Mesendoderm (in vitro differentiated cells): ENCODE measurements at places on chromosomes 16 and 17.

DNA sequence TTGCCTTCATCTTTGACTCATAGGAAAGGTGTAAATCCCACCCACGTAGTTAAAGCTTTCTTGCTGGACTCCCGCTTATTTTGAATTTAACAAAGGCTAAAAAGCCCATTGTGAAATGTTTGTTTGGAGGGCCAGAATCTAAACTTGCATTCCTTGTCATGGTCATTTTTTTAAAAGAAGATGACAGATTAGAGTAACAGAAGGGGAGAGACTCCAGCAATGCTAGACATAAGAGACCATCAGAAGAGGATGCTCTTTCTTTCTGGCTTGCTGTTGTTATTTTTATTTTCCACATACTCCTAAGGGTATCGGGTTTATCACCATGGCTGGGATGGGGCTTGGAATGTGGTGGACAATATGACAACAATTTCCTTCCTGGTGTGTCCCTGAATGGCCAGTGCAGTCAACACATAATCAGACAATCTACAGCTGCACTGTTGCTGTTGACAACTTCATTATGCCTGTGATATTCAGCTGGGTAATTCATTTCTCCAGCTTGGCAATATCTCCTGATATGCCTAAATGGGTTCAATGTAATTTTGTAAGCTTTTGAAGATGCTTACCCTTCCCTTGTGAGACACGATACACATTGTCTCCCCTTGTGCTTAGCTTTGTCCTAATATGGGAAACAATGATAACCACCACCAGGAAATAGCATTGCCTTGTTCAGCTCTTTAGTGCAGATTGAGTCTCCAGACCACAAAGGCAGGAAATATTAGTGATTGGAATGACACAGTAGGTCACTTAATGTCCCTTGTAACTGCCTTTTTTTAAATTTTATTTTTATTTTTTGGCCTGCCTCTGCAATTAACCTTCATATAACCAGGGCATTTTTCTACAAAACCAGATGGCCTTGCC lies 164.3 kb downstream of the ANKFN1 start:
- DNase-seq: no peak

GRCh38 chr17:60678118-60678444 lies 430 bp downstream of the BCAS3 start:
- no peak for DNase-seq

DNA sequence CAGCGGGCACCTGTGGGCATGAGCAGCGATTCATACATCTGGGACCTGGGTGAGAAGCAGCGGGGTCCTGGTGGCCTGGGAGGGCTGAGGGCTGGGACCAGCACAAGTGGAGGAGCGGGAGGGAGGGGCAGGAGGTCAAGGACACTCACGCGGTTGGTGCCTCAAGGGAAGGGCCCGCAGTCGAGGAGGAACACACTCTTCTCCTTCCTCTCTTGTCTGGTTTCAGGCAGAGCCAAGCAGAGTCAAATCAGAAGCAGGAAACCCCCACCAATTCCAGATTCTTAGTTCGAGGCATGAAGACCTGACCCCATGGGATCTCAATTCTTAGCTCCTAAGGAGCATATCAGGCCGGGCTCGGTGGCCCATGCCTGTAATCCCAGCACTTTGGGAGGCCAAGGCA lies 15.7 kb downstream of the DNAI2 start:
- DNase-seq: no peak

- DNase-seq: peak; percentile 47
Measured at GRCh38 chr17:80474231-80474960, 2.0 kb downstream of the NPTX1 start.

DNA sequence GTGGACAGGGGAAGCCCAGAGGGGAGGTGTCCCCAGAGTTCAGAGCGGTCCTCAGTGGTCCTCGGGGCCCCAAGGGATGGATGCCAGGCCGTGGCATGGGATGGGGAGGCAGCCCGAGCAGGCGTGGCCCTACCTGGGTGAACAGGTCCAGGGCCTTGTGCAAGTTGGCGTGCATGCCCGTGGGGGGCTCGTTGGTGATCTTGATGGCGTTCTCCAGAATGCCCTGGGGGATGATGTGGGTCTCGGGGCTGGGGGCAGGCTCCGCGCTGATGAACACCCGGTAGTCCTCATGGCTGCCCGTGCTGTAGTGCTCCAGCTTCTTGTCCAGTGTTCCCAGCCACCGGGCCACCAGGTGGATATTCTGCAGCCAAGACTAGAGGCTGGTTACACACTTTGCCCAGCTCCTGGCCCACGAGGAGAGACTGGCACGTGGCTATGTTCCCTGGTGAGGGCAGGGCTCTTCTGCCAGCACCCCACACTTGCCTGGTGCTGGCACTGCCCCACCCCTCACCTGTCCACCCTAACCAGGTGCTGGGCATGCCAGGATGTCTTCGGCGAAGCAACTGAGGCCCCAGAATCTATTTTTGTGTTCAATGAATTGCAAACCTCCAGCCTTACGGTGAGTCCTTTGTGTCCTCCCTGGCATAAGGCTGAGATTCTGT lies 59.2 kb downstream of the PGS1 start:
- no peak for DNase-seq

DNA sequence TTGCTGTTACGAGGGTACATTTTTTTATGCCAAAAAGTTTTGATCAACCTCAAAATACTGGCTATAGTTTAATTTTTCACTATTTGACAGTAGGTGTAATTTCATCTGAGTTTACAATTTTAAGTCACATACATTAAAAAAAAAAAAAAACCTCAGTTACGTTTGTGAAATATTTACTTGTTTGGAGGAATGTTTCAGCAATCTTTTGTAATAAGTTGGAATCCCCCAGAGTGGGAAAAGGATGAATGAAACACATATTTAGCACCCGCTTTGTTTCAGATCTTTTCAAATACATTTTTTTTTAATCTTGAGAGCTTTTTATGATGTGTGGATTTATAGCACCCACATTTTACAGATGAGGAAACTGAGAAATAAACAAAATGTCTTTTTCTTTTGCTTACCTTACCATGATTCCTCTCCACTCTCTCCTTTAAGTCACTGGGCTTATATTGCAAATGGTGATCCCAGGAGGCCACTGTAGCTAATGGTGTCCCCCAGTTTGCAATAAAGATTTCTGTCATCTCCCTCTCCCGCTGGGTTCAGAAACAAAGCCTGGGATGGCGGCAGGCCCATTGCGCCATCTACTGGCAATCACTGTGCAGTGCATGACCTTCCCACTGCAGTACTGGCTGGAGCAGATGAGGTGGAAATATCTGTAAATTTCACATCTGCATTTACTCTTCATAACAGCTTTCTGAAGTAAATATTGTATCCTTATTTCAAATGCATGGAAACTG lies 27.7 kb downstream of the TBC1D3B start:
- peak; percentile 63 for DNase-seq

DNA sequence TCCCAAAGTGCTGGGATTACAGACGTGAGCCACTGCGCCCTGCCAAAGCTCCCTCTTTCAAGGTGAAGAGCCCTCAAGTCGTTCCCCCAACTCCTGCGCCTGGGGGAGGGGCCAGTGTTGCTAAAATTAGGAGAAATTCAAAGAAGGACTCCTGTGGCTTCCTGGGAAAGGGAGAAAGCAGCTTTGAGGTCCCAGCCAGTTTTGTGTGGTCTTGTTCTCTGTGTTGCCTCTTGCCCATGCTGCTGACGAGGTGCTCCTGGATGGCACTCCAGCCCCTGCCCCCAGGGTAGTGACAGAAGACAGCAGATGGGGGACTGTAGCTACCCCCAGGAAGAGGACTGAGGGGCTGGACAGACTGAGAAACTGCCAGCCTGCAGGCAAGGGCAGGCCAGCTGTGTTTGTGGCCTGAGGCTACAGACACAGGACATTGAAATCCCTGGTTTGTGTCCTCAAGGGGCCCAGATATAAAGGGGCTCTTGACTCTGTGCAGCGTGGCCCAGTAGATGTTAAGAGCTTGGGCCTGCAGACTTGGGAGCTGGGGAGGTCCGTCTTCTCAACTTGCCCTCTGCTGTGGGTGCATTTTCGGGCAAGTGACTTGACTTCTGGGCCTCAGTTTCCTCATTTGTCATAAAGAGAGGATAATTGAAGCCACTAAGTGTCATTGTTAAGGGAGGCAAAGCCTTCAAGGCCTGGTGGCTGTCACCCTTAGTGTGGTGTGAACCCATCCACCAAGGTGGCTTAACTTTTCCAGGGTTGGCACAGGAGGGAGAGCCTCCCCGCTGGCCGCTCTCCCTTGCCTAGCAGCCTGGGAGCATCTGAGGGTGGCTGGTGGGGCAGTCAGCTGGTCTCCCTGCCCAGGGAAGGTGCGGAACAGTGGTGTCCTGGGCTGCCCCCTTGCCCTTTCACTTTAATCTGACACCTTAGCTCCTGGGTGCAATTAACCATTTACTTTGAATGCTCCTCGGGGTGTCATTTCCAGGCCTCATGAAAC lies 4.1 kb downstream of the UBALD2 start:
- DNase-seq: no peak

- no peak for DNase-seq
Measured at GRCh38 chr17:35192708-35193107, 1.5 kb downstream of the SLC35G3 start.

DNA sequence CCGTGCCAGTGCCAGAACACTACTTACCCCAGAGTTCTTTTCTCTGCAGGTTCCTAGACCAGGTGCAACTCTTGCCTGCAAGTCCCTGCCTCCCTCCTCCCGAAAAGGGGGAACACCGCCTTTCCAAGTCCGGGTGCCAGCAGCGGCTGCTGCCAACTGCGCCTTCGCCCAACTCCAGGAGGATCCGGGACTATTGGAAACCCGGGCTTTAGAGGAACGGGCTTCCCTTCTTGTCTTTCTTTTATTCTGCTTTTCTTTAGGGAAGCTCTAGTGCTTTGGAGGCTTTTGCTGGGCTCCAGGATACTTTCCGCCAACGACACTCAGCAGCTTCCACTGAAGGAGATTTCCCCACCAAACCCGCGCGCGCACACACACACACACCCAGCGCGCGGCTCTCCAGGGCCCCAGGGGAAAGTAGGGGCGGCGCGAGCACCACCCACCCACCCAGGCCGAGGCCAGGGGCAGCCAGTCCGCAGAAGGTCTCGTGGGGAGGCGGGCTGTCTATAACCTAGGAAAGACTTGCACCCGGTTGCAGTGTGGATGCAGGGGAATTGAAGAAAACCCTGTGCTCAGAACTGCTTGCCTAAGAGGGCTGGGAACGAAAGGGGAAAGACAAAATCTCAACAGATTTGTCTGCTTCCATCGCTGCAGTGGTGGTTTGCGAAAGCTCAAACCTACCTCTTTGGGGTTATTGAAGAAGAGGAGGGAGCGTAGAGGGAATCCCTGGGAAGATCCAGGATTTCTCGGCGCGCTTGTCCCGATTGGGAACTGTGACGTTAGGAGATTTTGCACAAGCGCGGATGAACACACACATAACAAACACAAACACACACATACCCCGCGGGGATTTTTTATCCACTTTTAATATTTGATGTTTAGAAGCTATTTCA lies 977 bp upstream of the CA10 start:
- no peak for DNase-seq
